ENCODE measurements at places on chromosomes 5 and 9.

- peak; percentile 8 for DNase-seq
Measured at GRCh38 chr5:135741040-135741439, 93.4 kb upstream of the SLC25A48 start.

DNA sequence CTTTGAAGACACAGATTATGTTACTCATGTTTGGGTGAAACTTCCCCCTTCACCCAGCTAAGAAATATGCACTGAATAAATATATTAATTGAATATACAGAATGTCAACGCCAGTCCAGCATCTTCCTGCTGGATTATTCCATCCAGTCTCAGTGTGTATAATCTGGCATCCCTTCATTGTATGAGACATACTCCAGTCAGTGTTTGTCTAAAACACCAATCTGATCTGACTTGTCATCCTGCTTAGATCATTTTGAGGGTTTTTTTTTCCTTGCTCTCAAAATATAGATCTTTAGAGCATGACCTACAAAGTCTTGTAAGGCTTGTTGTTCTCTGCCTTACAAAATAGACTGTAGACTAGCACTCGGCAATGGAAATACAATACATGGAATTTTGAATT lies 195.1 kb downstream of the SMARCA2 start:
- no peak for DNase-seq

DNA sequence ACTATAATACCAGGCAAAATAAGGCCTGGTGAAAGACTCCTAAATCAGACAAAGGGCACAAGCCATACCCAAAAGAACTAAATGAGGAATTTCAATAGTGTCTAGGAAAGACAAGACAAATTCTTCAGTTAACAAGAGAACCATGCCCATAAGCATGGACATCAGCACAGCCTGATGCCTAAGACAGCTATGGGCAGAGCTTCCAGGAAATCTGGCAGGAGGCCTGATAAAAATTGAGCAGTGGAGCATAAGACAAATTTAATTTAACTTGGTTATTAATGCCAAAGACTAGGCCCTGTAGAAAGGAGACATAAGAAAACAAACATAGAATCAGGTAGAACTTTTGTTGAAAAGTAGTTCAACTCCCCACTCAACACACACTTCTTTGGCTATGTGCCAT lies 17.3 kb downstream of the KLHL3 start:
- DNase-seq: no peak

DNA sequence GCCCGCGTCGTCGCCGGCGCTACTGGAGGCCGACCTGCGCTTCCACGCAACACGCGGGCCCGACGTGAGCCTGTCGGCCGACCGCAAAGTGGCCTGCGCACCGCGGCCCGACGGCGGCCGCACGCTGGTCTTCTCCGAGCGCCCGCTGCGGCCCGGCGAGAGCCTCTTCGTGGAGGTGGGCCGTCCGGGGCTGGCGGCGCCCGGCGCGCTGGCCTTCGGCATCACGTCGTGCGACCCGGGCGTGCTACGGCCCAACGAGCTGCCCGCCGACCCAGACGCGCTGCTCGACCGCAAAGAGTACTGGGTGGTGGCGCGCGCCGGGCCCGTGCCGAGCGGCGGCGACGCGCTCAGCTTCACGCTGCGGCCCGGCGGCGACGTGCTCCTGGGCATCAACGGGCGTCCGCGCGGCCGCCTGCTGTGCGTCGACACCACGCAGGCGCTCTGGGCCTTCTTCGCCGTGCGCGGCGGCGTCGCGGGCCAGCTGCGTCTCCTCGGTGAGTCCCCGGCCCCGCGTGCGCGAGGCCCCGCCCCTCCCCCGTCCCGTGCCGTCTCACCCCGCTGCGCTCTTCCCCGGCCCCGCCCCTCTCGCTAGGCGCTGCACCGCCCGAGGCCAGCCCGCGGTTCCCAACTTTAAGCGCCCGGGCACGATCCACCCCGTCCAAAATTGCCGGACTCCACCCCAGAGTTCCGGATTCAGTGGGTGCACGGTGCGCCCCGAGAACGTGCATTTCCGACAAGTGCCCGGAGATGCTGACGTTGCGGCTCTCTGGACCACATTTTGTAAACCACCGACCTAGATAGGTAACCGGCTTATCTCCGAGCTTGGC lies 42.8 kb downstream of the NEURL1B start:
- no peak for DNase-seq

DNA sequence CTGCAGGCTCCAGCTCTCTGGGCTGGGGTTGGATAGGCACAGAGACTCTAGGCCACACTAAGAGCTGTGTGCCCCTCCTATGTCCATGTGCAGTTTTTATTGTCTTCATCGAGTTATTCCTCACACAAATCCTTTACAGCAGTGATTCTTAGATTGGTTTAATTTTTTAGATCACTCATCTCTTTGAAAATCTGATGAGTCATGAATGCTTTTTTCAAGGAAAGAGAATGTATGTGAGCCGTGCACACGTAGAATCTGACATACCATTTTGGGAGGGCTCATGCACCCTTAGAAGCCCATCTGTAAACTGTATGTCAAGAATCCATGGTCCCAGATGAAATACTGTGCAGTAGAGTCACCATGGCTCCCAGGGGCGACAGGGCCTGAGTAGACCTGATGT lies 100.7 kb upstream of the S1PR3 start:
- no peak for DNase-seq

DNA sequence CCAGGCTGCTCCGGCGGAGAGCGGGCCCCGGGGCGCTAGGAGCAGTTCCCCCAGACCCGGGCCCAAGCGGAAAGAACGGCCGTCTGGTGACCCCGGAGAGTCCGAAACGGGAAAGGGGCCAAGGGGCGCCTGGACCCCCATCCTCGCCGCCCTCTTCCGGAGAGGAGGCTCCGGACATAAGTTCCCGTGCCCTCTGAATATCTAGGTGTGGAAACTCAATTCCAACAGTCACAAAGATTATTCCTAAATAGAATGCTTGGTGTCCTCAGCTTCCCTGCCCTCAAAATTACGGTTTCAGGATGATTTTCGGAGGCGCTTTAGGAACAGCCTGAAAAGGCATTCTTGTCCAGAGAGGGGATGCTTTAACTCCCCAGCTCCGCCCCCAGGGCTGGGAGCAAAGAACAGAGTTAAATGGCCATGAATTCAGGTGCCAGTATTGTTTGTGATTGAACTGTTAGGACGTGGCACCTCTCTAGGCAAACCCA lies 681 bp upstream of the LHFPL2 start:
- no peak for DNase-seq

DNA sequence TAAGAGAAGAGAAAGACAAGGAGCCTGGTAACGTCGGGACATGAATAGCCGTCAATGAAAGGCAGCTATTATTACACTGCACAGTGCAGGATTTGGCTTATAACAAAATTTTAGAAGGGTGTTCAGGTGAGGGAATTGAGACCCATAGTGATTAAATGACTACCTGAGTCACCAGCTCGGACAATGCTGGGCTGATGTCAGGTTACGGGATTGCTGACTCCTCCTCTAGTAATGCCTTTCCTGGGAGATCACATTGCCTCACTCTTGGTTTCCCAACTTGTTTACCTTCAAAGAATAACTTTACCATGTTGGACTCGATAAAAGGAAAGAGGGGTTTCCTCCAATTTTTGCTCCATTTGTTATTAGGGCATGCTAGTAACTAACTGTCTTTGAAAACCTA lies 132.6 kb downstream of the GHR start:
- no peak for DNase-seq

DNA sequence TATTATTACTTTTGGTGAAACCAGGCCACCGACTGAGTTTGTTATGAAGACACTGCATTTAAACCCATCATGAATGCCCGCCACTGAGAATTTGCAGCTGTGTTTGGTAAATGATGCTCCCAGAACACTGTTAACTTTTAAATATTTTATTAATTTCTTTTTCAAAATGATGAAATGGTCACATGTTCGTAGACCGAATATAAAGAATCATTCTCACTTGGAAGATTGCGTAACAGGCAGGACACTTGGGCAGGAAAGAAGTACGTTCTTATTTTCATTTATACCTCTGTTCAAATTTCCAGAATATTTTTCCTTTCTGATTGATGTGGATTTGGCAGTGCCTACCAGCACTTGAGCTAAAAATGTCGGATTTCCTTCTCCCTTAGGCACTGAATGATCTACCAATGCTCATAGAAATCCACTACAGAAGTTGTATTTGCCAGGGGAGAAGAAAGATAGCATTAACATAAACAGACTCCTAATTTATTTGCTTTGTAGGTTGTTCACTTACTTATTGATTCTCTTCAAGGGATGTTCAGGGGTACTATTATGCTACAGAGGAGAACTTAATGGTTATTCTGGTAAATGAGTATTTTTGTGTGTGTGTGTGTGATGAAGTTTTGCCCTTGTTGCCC lies 13.8 kb downstream of the CYFIP2 start:
- DNase-seq: no peak

DNA sequence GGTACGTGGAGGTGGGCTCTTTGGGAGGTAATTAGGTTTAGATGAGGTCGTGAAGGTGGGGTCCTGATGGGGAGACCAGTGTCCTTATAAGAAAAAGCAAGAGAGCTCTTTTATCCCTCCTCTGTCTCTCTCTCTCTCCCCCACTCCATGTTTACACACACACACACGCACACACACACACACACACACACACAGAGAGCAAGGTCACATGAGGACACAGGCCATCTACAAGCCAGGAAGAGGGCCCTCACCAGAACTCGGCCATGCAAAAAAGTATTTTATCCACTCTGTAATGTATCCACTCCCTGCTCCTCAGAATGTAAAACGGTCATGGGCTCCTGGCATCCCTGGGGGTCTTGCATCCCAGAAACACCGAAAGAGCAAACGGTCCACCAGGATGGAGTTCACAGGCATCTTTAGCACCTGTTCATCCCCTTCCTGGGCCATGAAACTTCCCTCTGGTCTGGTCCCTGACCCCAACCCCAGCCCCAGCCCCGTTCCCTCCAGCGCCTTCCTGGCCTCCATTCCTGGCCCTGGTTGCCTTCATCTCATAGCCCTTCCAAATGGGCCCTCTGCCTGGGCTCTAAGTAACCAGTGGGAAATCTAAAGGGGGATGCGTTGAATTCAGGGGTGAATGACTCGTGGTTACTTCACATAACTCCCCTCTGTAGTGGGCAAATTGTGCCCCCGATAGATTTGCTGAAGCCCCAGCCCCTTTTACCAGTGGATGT lies 88.8 kb downstream of the NSUN2 start:
- no peak for DNase-seq

- no peak for DNase-seq
Measured at GRCh38 chr9:124456341-124457078, 6.3 kb downstream of the ADGRD2 start.

GRCh38 chr9:76646249-76646648 lies 118.0 kb upstream of the PCA3 start:
- DNase-seq: peak; percentile 51

GRCh38 chr9:134778156-134778555 lies 102.5 kb upstream of the FCN2 start:
- DNase-seq: no peak

DNA sequence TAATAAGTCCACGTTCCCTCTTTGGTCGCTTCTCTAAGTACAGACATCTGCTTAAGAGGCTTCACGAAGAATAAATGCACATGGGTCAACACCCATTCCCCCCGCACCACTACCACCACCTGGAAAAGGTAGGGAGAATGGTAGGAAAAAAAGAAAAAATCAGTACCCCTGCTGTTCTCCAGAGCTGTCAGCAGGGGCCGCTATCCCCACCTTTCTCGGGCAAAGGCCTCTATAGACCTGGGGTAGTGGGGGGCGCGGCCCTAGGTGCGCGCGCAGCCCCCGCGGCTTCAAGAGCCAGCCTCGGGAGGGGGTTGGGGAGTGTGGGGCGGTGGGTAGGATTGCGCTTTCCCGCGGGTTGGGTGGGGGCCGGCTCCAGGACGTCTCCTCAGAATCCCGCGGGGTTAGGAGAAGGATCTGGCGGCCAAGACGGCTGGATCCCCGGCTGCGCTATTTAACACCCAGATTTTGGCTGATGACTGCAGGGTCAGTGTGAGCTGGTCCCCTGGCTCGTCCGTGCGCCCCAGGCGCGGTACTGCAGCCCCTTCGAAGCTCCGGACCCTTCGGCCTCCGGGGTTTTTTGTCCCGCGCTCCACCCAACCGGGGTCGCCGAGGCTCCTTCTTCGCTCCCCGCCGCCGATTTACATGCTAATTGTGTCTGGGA lies 1.6 kb upstream of the SEMA6A start:
- no peak for DNase-seq

GRCh38 chr9:36151316-36152210 lies 15.0 kb downstream of the GLIPR2 start:
- peak; percentile 21 for DNase-seq

- no peak for DNase-seq
Measured at GRCh38 chr5:54722846-54723433, 205.4 kb downstream of the SNX18 start.

- DNase-seq: no peak
Measured at GRCh38 chr9:130987738-130988399, 21.1 kb upstream of the LAMC3 start.

- no peak for DNase-seq
Measured at GRCh38 chr5:148443241-148443640, 59.5 kb downstream of the FBXO38 start.

- no peak for DNase-seq
Measured at GRCh38 chr9:37486616-37487548, 1.1 kb downstream of the POLR1E start.

Measured in OCI-M1 (cell line).